ENCODE measurements at places on chromosomes 5 and 9.

DNA sequence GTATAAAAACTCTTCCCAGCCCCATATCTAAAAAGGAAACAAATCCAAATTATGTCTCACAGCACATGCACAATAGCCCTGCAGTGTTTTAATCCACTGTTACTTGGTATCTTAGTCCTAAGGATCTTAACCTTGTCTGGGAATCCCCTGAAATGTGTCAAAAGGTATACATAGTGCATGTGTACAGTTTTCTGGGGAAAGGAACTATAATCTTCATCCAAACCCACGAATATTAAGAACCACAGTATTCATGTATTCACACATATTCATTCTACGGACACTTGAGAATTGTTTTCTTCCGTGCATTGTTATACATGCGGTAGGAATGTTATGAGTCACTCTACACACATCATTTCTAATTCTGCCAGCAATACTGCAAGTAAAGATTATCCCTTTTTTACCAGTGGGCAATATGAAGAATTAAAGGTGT is 47.8 kb upstream of the SNX2 start:
- no peak for DNase-seq

GRCh38 chr5:173825215-173825865 is 62.8 kb upstream of the CPEB4 start:
- no peak for DNase-seq

- DNase-seq: no peak
These were observed 2.5 kb downstream of the TGFBR1 start for GRCh38 chr9:99107421-99107820.

- DNase-seq: no peak
These were observed 2.8 kb downstream of the HNRNPK start for GRCh38 chr9:83977196-83977595.

DNA sequence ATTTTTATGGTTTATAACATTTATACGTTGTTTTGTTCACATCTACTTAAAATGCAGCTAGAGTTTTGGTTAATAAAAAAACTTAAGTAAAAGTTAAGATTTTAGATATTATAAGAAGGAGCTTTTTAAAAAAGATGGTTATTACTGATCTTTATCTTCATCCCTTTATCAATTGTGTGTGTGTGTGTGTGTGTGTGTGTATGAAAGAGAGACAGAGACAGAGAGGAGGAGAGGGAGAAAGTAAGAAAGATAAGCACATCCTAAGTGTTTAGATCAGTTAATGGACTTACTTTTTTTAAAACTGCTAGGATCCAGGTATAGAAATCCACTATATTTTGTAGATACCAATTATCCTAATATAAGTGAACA is 45.8 kb upstream of the RICTOR start:
- DNase-seq: no peak

DNA sequence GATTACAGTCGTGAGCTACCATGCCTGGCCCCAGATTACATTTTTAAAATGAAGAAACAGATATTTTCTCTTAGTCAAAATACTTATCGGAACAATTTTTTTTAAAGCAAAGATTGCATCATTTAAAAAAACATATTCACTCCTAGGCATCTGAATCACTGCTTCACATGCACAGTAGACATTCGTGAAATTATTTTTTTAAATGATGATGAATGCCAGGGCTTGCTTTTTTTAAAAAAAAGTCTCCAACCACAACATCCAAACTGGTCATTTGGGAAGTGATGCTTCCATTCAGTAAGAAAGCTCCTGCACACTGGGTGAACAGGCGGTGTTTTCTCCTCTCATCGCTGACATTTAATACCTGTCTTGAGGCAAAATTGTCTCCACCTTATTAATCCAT is 223.0 kb upstream of the DMRT1 start:
- DNase-seq: no peak

DNA sequence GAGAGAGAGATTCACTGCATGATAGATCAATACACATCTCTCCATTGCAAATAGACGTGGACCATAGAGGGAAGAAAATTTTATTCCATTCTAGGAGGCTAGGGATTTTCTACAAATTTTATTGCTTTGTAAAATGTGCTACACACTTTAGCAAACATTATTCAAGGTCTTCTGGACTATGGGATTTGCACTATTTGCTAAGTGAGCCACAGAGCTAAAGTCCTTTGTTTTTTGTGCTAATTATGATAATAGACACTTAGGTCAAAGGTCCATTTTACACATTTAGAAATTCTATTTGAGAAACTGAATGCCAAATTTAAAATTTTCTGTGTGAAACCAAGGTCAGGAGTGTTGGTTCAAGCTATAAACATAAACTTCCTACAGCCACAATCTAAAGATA is 672.3 kb downstream of the LRRC70 start:
- no peak for DNase-seq

DNA sequence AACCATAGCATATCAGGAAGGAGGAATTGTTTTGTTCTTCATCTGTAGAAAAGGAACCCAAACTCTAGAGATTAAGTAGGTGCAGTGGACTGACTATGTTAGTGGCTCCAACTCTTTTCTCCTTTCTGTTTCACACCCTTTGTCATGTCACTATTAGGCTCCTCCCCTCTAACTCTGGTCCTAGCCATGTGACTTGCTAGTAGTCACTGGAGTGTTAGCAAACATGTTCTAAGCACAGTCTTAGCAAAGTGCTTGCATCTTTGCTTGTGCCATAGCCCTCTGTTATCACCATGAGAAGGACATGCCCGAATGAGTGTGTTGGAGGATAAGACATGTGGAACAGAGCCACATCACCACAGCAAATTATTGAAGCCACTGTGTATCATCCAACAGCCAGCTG is 55.4 kb upstream of the PPP3R2 start:
- DNase-seq: no peak

- DNase-seq: no peak
These were observed 12.8 kb upstream of the TNFAIP8 start for GRCh38 chr5:119343052-119343451.

GRCh38 chr9:89803403-89803802 is 198.6 kb downstream of the GADD45G start:
- DNase-seq: no peak

DNA sequence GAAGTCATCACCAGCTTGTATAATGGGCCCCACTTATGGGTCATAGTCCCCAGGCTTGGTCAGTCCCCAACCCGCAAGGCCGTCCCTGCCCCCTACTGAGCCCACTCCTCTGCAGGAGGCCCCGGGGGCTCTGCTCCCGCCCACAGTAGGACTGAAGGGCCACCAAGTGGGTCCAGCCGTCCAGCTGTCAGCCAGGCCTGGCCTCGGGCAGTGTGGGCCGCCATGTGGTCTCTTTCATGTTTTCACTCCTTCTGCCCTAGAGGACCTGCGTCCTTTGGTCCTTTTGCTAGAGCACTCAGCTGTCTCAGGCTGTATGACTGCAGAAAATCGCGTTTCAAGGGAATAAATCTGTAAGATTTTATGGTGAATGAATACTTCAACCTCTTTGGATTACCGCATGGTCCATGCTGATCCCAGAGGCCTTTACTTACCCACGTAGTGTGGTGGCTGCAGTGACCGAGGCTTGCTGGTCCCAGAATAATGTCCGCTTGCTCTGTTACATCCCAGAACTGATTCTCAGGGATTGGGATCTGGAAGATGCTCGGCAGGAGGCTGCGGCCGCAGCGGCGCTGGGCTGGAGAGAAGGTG is 105.7 kb upstream of the FAM120A start:
- no peak for DNase-seq

DNA sequence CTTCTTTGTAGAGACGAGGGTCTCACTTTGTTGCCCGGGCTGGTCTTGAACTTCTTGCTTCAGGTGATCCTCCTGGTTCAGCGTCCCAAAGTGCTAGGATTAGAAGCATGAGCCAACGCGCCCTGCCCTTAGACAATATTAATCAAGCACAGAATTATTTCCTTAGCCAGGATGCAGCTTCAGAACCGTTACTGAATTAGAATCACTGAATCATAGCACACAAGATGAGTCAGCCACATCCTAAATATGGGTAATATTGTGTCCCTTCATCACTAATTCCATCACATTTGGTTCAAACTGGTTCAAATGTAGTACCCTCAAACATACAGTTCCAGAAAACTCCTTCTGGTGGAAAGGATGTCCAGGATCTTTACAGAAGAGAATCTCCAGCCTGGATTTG is 82.7 kb downstream of the BNC2 start:
- no peak for DNase-seq

DNA sequence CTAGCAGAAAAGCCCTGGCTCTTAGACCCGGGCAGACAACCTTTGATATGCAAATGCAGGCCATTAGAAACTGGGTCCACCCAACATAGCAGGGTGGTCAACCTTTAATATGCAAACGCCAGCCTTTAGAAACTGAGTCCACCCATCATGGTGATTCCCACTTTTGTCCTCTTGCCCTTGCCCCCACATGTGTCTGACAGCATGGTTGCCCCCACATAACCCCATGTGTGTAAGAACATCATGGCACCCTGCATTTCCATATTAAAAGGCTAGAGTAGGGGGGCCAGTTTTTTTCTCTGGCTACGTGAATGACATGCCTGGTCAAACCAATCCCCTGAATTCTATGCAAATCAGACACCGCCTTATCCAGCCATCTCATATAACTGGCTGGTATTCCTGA is 273.2 kb upstream of the PRDM9 start:
- no peak for DNase-seq

- DNase-seq: no peak
These were observed 110.1 kb downstream of the SIL1 start for GRCh38 chr5:139088024-139088423.

GRCh38 chr5:133859073-133859472 is 109.4 kb downstream of the C5orf15 start:
- DNase-seq: peak; percentile 19

- DNase-seq: no peak
These were observed 24.4 kb upstream of the RGMB start for GRCh38 chr5:98749046-98749445.

- no peak for DNase-seq
These were observed 6.0 kb downstream of the RPL37 start for GRCh38 chr5:40828690-40829661.

DNA sequence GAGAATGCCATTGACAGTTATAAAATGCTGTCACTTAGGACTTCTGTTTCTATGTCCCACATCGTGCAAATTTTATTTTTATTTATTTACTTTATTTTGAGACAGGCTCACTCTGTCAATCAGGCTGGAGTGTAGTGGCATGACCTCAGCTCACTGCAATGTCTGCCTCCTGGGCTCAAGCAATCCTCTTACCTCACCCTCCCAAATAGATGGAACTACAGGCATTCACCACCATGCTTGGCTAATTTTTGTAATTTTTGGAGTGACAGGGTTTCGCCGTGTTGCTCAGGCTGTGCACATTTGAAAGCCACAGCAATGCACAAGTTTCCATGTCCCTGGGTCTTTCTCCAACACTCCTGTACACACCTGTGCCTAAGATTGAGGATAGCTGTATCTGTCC is 51.8 kb downstream of the ADAMTS16 start:
- no peak for DNase-seq

- no peak for DNase-seq
These were observed 64.9 kb downstream of the CFAP95 start for GRCh38 chr9:69885474-69885929.

- peak; percentile 42 for DNase-seq
These were observed 38.2 kb downstream of the ZDHHC11B start for GRCh38 chr5:746258-746761.

DNA sequence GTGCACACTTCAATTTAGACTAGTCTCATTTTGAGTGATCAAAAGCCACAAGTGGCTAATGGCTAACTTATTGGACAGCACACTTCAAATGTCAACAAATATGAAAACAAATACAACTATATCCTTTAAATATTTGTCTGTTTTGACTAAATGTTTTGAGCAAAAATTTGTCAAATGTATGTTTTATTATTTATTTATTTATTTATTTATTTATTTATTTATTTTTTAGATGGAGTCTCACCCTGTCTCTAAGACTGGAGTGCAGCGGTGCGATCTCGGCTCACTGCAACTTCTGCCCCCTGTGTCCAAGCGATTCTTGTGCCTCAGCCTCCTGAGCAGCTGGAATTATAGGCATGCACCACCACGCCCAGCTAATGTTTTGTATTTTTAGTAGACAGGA is 1392.1 kb upstream of the WWC1 start:
- no peak for DNase-seq

DNA sequence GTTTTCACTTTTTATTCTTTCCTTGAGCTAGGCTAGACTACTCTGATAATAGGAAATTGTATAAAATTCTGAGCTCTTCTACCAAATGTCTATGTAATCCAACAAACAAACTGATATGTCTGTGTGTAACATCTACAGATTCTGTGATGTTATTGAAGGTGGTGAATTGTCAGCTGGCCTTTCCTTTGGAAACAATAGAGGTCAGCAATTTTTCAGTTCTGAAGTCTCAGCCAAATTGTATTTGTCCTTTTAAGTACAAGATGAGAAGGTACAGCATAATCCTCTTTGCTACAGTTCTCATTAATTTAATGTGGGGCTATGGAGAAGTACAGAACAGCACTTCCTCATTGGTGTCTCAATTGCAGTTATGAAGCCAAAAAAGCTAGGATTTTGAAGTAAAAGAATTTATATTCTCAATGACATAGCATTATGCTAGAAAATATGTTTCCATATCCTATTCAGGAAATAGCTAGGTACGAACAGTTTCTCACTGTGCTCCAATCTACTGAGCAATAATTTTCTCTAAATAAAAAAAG is 198.0 kb downstream of the HINT1 start:
- DNase-seq: no peak

GRCh38 chr5:31335456-31335855 is 142.0 kb downstream of the CDH6 start:
- DNase-seq: no peak

DNA sequence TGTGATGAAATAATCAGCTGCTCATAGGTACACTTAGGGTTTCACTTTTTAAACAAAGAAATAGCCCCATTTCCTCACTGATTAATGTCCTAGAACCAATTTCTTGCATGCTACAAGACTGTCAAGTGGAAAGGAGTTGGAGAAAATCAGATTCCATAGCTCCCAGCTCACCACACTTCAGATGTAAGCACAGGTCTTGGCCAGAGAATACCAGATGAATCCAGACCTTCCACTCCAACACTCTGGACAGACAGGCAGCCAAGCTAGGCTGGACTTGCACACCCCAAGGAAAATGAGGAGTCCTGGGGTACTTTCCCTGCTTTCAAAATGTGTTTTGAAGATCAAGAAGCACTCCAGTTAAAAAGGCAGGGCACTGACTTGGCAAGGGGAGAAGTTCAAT is 68.5 kb downstream of the KLHL3 start:
- DNase-seq: no peak

DNA sequence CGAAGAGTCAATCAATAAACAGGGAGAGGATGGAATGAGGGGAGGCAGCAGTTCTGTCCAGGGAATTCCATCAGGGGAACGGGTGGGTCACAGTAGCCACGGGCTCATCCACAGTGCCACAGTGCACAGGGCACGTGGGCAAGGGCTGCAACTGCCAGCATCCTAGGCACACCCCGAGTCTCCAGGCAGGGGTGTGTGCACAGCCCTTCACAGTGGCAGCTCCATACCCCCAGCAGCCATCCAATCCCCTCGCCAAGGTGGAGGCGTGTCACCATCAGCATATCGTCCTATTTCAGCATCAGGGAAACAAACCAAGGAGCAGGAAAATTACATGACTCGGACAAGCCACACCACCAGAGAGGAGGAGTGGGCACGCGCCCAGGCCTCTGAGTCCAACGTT is 133.6 kb downstream of the ADAMTS2 start:
- DNase-seq: no peak

- DNase-seq: no peak
These were observed 483.4 kb upstream of the NUDT12 start for GRCh38 chr5:104045987-104046386.
